ENCODE measurements at places on chromosomes 6 and 20.

DNA sequence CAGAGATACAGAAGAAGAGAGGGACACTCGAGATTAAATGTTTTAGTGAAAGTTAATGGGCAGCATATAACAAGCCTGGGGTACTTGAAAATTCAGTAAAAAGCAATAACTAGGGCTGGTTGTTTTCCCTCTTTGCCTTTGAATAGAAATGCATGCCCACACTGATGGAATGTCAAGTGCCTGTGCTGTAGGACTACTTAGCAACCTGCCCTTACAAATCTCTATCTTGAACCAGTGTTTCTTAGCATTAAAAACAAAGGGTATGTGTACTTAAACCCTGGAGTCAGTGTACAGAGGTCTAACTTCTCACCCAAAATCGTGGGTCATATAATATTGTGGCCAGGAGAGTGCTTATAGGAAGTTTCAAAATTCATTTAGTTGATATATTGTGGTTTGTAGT lies 37.1 kb downstream of the RNF144B start:
- DNase-seq: no peak

DNA sequence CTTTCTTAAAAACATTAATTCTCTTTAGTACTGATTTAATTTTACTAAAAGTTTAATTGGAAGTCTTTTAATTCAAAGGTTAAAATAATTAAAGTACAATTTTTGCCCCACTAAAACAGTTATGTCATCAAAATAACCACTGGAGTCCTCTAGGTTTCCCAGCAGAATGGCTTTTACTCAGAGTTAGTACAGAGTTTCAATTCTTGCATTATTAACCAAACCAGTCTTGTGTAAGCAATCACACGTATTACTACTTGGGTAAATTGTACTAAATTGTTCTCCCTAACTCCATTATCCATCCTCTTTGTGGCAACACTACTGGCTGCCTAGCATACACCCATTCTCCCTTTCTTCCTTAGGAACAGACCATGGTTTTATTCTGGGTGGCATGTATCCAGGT lies 36.9 kb downstream of the CDK19 start:
- no peak for DNase-seq

GRCh38 chr20:25145131-25145530 lies 50.4 kb upstream of the ENTPD6 start:
- no peak for DNase-seq

DNA sequence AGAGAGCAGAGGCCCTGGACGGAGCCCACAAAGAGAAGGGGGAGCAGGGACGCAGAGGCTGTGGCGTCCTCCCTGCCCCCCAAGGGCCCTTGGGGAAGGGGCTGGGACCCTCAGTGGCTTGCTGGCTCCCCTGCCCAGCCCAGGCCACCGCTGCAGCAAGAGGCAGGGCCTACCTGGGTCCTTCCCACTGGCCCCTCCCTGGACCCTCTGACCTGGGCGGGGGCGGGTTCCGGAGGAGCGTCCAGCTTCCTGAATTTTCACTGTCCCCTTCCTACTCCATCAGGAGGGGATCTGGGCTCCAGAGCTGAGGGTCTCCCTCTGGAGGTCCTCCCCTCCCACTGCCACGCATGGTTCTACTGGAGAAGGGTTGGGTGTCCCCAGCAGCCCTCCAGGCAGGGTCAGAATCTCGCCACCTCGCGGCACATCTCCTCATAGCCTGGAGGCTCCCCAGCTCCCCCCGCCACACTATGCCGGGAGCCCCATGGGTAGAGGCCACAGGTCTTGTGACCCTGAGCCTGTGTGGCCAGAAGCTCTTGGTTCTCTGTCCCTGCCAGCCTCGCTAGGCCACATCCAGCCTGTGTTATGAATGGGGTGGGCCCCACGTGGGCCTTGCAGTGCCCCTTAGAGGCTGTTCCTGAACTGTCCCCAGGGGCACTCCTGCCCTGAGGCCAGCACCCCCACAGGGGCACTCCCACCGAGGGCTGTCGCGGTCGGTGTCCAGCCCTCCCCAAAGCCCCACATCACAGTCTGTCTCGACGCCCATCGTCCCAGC lies 1.0 kb upstream of the SOX18 start:
- DNase-seq: no peak

DNA sequence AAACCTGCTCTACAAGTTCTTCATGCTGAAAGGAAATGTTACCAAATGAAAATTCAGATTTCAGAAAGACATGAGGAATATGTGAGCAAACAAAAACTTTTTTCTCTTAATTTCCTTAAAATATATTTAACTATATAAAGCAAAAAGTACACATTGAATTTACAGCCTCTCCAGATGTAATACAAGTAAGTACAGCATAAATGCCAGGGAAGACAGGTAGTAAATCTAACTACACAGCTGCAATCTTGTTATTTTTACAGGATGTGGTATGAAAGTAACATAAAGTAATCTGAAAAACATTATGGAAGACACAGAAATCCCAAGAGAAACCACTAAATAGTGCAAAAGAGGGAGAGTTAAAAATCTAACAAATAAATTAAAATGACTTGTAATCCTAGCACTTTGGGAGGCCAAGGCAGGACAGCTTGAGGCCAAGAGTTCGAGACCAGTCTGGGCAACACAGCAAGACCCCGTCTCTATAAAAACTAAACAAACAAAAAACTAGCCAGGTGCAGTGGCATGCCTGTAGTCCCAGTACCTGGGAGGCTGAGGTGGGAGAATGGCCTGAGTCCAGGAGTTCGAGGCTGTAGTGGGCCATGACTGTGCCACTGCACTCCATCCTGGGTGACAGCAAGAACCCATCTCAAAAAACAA lies 50.7 kb downstream of the FAM8A1 start:
- DNase-seq: no peak

GRCh38 chr20:51985013-51985415 lies 182.7 kb upstream of the SALL4 start:
- no peak for DNase-seq

GRCh38 chr20:35297740-35298139 lies 5.5 kb upstream of the FAM83C start:
- DNase-seq: no peak

DNA sequence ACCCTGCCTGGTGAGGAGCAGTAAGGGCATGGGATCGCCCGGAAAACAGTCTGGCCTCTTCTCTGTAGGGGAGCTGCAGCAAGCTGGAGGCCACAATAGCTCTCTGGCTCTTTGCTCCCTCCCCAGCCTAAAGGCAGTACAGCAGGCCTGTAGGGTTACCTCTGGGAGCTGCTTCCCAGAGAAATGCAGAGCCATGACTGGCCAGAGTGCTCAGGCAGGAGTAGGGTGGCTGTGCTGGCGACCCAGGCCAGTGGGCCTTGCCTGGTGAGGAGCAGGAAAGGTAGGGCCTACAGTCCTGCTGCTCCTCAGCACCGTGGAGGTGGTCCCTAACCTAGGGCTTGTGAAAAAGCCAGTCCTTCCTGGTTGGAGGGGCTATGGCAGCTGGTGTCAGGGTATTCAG lies 129.9 kb upstream of the CHD6 start:
- no peak for DNase-seq

- no peak for DNase-seq
Observed at GRCh38 chr6:38806271-38806670, 91.2 kb downstream of the DNAH8 start.
